ENCODE measurements at places on chromosomes 7 and 10.

GRCh38 chr7:120028636-120029035 is 244.3 kb upstream of the KCND2 start:
- DNase-seq, result no peak

- no peak for DNase-seq
These were observed 6.5 kb upstream of the SNX10 start for GRCh38 chr7:26284995-26285632.

DNA sequence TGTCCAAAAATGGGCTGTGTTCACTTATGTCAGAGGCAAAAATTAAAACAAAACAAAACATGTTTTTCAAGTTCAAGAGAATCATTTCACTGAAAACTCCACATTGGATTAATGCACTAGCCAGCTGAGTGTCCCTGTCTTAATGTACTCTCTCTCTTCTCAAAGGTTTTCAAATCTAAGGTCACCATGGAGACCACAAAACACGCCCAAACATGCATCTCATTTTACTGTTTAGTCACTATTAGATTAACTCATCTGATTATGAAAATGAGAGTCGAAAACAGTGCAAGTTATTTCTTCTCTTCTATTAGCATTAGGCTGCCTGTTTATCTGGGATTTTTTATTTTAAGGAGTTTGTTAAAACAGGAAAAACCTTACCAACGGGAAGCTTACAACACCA is 70.8 kb upstream of the ASAH2 start:
- no peak for DNase-seq

DNA sequence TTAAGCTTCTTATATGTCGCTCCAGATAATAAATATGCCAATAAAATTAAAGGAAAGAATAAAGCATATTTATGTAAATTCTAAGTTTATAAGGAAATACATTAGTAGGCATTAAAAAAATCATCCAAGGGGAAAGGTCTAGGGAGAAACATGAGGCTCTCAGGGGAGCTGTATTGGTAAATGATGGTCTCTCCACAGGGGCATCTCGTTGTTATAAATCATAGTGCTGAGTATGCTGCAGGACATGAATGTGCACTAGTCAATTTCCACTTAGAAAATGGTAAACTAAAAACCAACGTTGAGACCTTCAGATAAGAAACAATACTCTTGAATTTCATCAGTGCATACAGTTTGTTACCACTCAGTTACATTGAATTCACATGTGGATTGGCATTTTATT is 194.0 kb upstream of the AHR start:
- DNase-seq, result no peak

DNA sequence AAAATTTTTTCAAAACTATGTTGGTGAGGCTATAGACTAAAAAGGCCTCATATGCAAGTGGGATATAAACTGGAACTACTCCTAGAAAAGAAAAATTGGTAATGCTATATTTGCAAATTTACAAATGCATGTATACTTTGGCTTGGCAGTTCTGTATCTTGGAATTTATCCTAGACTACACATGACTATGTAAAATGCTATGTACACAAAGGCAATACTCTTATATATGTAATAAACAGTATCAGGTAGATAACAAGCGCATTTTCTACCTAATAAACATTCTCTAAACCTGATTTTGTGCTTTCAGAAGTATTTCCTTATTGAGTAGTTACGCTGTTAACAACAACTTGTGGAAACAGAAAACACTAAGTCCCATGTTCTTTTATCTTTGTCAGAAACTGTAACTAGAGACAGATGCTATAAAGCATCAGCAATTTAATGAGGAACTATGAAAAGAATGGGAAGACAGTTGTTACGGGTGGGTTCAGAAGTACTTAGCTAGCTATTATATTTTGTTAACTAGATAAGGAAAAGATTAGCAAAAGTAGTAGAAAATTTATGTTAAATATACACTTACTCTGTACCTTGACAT is 107.8 kb downstream of the ARHGAP12 start:
- DNase-seq, result no peak

Data from RWPE2 (cell line).